ENCODE measurements at places on chromosomes 13 and 19.

GRCh38 chr13:73058432-73058735, 421 bp upstream of the KLF5 start:
- DNase-seq: no peak

DNA sequence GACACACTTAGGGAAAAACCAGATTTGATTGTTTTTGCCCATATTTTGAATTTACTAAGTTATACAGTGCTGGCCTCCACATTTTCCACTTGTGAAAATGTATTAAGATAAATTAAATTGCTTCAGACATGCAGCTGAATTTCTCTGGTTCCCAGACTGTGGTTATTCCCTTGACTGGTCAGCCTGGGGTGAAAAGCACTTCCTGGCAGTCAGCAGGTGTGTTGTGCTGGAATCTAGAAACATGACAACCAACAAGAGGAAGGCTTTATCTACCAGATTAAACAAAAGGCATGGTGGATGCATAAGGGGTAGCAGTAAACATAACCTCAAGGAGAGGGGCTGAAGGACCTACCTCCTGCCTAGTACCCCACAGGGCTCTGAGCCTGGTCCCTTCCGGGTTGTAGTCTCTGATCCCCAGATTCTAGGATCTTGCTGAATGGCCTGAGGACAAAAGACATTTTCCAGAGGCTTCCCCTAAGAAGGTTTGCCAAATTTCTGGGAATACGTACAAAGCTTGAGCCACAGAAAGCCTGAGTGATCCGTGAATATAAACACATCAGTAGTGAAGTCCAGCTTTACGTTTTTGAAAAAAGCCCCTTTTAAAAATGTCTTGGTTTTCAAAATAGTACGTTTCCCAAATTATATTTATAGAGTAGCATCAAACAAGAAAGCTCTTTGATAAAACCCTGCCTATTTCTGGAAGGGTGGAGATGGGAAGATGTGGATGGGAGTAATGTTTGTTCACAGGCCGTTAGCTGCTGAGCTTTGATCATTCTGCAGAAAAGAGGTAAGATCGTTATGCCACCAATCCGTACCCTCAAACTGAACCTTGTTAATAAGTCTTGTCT, 133.4 kb downstream of the LACC1 start:
- DNase-seq: no peak

DNA sequence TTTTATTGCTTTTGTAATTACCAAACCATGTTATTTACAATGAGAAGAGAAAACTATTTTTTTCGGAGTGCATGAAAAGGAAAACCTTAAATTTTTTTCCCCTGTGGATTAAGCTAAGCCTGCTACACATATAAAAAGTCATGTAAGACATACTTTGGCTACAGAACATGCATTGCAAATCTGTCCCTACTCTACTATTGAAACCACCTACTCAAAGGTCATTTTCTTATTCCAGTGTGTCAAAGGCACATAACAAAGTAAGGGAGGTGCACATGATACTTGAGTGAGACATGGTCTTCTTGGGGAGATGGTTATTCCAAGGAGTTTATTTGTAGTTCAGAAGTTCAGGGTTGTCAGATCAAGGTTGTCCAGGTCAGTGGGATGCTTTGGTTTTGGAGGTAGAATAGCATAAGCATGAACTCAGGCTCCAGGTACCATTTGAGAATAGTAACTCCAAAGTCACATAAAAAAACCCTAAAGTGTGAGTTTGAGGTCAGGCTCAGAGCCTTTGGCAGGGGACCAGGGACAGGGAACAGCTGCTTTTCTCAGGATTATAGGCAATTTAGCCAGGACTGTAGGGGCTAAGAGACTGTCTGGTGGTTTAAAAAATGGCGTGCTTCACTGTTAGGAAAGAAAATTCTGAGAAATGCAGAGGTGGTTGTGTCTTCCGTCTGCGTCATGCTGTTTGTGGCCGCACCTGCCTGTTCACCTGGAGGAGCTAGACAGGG, 15.4 kb downstream of the FARP1 start:
- no peak for DNase-seq

DNA sequence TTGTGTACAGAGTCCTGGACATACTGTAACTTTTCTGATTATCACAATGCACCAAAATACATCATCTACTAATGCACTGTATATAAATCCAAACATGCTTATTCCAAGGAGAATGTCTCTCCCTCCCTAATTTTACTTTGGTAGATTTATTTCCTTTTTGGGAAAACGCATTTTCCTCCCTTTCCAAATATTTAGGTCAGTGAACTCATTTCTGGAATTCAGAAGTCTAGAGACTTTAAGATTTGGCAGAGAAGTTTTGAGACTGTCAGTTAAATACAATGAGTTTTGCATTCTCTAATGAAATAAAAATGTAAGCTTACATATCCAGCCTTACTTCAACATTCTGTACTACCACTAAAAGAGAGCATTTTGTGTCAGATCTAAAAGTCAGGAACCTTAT, 165.8 kb upstream of the EDNRB start:
- no peak for DNase-seq

- no peak for DNase-seq
These were observed 400.0 kb upstream of the TSHZ3 start for GRCh38 chr19:31749231-31749630.

DNA sequence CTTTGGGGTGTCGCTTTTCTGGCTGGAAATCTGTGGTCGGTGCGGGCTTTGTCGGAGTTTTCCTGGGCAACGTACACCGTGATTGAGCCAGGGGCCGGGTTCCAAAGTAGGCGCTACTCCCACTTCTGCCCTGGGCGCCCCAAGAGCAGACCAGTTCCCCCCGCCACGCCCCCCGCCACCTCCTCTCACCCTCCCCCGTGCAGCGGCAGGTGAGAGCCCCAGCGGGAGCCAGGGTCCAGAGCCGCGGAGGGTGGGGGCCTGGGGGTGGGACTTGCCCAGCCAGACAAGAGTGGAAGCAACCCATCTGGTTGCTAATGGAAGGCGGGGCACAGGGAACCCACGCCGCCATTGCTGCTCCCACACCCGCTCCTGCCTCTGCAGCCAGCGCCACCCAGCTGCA, 2195.9 kb downstream of the PCDH9 start:
- no peak for DNase-seq

- DNase-seq: no peak
These were observed 265.1 kb upstream of the EDNRB start for GRCh38 chr13:78183732-78184131.

DNA sequence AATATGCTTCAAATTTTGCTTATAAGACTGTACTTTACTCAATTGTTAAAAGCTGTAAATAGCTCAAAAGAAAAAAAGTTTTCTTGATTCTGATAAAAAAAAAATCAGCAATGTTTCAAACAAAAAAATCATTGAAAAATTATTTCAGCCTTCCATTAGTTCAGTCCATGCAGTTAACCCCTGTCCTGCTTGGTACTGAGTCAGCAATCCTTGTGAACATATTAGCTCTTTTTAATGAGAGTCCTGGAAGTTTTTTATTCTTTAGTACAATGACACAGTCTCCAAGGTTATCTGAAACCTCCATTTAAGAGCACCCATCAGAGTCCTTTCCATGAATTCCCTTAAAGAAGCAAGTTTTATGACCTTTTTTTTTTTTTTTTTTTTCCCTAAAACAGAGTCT, 21.4 kb upstream of the KBTBD6 start:
- DNase-seq: no peak

DNA sequence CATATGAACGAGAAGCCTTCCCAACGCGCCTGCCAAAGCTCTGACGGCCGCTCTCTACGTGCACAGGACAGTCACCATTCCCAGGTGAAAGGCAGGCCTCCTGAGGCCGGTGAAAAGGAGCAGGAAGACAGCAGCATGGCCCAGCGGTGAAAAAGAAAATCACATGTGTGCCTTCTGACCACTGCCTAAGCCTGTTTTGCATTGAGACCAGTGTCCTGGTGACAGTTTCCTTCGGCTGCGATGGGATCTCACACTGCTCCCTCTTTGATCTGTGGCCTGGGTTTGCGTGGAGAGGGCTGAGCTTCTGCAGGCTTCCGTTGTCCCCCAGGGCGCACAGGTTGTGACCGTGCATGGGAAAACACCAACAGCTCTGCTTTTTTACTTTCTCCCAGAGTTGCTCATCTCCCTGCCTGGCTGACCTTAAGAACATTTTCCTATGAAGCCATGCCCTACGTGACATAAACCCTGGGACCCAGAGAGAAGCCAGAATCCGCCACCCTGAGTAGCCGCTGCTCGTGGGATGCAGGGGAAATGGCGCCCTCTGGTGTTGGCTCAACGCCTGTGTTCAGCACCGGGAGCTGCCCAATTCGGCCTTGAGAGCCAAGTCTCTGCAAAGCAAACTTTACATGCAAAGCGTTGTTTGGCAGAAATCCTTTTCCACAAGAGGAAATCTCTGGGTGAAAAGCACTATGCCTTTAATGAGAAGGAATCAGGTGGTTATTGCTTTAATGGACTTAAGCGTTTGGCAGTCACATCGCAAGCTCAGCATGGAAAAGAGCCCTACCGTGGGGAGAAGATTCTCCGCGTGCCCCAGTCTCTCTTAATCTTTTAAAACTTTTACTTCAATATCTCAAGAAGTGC, 112.2 kb upstream of the GPR12 start:
- peak; percentile 12 for DNase-seq

- DNase-seq: no peak
These were observed 418.9 kb downstream of the KLF12 start for GRCh38 chr13:73715114-73715910.

DNA sequence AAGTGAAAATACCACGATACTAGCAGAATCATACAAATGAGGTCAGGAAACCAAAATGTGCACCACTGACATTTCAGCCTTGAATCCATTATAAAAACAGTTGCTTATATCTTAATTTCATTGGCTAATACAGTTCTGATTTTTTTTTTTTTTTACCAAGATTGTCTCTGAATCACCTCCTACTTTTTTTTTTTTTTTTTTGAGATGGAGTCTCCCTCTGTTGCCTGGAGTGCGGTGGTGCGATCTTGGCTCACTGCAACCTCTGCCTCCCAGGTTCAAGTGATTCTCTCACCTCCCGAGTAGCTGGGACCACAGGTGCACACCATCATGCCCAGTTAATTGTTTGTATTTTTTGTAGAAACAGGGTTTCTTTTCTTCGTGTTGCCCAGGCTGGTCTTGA, 270.2 kb downstream of the LMO7 start:
- no peak for DNase-seq

GRCh38 chr13:113972451-113973217, 1.2 kb downstream of the C13orf46 start:
- DNase-seq: no peak

GRCh38 chr19:1860042-1860775, 3.2 kb downstream of the KLF16 start:
- peak; percentile 48 for DNase-seq

GRCh38 chr13:102555914-102556553, 40.8 kb upstream of the TPP2 start:
- peak; percentile 30 for DNase-seq

DNA sequence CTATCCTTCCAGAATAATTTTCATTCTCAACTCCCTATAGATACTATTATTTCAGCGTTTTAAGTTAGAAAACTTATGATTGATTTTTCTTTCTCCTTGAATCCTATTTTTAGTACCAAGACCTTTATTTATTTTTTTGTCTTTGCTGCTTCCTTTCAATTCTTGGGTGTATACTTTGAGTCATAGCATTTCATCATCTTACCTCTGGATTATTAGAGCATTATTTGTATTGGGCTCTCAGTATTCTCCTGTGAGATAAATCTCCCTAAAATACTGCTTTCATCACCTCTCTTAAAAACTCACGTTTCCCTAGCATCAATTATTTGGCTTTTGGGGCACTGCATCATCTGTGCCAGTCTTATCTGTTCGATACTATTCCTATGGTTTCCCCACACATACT, 222.8 kb downstream of the POSTN start:
- no peak for DNase-seq

DNA sequence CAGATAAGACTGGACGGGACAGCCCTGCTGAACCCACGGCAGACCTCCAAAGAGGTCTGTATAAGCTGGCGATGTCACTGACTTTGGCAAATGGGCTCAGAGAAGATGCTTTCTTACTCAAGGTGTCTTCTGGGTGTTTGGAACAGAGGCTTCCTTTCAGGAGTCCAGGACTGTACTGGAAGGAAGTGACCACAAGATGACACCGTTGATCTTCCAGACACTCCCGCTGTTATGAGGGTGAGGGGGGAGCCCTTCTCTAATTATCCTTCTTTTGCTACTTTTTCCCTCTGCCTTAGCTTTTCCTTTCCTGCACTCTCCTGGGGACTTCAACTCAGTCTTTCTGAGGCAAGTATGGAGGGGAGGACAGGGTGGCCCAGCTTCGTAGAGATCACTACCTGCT, 65.2 kb upstream of the ZNF599 start:
- DNase-seq: no peak

DNA sequence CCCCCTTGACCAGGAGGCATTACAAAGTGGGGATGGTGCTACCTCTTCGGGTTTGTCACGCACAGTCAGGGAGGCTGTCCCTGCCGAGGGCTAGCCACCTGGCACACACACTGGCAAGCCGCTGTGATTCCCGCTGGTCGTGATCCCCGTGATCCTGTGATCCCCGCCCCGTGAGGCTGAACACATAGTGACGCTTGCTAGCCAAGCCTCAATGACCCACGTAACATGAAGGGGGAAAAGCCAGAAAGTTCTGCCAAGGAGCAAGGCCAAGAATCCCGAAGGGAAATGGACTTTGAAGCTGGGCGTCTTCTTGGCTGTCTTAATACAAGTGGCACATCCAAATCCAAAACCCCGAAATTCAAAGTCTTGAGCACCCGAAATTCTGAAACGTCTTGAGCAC, 13.7 kb downstream of the LDLR start:
- no peak for DNase-seq

GRCh38 chr19:45146741-45147205, 14.0 kb downstream of the NKPD1 start:
- DNase-seq: no peak

DNA sequence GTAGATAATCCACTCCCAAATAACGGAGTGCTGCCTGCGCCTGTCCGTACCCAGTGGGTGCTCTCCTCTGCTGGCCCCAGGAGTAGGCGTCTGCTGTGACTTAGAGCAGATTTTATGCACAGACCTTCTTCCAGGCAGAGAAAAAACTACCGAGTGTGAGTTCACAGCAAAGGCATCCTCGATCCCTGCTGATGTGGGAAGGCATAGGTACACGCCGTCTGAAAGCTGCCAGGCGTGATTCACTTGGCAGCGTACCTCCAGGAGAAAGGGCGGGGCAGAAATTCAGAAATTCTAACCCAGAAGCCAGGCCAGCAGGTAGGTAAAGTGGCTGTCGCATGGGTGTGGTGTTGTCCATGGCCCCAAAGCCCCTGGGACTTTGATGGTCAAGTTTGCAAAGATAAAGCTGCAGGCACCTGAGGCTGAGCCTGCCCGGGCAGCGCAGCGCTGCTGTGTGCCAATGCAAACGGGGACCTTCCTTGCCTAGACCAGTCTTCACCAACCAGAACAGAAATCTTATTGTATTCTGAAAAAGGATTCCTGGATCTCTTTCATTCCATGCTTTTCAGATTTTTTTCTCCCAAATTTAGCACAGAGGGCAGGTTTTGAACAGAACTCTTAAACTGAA, 36.3 kb downstream of the COL4A2 start:
- no peak for DNase-seq

- no peak for DNase-seq
These were observed 14.7 kb downstream of the CDX2 start for GRCh38 chr13:27954406-27954851.

DNA sequence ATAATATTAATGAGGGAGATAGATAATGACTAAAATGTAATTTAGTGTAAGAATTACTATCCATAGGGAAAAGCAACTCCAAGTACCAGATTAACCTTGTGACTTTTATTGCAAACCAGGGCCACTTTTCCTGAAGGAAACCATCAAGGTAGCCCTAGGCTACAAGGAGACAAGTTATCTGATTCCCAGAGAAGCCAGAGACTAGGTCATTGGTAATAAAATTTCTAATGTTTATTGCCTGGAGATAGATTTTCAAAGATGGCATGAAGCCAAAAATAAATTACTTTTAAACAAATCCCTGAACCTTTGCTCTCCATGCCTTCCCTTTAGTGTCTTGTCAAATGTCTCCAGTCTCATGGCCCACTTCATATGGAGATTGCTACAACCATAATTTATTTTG, 610.1 kb upstream of the SLC10A2 start:
- DNase-seq: no peak
